ENCODE measurements at places on chromosomes 2 and 18.

- DNase-seq = no peak
These were observed 384.1 kb downstream of the ERBB4 start for GRCh38 chr2:212154477-212154878.

DNA sequence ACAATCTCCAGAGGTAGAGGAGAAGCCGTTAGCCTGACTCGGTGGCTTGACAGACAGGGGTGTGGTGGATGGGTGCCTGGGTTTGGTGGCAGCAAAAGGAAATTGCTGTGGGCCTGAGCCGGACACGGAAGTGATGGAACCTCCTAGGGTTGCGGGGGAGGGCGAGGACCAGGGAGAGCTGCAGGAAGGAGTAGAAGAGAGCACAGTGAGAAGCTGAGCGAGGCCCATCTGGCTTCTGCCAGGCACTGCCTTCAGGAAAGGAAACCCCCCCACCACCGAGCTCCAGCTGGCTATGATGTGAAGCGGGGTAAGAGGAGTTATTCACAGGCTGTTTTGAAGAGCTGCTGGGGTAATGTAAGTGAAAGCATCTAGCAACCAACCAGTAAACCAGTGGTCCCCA is 134.6 kb downstream of the TSN start:
- no peak for DNase-seq

GRCh38 chr2:98828793-98829371 is 98.0 kb upstream of the MGAT4A start:
- no peak for DNase-seq

GRCh38 chr2:181008407-181008806 is 28.0 kb downstream of the UBE2E3 start:
- DNase-seq = no peak

DNA sequence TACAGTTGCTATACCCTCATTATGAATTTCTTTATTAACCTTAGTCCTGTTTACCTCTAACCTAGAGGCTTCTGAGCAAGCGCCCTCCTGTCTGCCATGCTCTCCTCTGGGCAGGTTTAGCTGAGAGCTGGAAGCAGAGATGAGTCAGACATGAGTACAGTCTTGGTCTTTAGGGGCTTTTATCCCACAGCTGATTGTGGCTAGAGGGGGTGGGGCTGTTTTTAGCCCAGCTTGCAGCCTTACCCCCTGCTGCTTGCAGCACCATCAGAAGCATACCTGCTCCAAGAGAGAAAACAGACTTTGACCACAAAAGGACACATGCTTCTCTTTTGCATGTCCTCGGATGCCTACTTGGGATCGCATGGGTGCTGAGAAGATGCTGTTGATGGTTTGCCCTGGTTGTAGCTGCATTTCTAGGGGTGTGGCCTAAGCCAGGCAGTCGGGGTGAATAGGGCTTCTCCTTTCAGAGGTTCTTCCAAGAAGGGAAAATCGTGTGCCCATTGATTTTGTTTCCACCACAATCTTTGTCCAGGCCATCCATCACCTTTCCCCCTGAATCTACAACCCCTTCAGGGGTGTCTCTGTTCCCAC is 115.0 kb upstream of the LGALSL start:
- DNase-seq = no peak

DNA sequence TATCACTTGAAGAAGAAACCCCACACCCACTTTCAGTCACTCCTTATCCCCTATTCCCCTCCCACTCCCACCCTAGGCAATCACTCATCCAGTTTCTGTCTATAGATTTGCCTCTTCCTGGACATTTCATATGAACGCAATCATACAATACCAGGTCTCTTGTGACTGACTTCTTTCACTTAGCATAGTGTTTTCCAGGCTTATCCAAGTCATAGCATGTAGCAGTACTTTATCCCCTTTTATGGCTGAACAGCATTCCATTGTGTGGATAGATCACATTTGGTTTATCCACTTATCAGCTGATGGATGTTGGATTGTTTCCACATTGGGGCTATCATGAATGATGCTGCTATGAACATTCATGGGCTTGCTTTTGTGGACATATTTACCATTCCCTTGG is 6.6 kb downstream of the CFAP221 start:
- DNase-seq = no peak

DNA sequence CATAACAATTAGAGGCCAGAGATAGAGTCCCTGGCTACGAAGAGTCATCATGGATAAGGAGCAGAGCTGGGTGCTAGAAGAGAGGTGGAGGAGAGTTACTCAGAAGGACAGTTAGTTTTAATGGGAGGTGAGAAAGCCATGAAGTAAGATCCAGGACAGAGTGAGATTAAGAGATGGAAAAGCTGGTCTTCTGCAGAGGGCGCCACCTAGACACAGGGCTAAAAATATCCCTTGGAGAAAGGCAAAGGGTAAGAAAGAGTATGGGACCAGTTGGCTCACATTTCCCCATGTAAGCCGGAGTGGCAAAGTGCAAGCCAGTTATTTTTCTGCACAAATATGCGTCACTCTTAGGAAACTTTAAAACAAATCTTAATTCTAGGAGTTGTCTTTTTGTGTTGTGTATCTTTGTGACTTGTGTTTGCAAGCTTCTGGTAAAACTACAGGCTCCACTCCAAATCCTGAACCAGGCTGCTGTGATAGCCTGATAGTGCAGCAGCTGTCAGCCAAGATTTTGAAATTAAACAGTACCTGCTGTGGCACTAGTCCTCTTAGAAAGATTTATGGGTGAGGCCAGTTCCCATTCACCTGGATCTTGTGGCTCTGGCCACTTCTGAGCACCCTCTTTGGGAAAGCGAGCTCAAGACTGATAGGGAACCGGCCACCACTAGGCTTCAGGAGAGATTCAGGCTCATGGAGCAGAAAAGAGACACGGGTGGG is 204.2 kb downstream of the TPGS2 start:
- DNase-seq = no peak

- DNase-seq = no peak
These were observed 518.6 kb upstream of the MYT1L start for GRCh38 chr2:2849464-2850217.

- DNase-seq = no peak
These were observed 347.5 kb upstream of the CELF4 start for GRCh38 chr18:37913051-37913450.

DNA sequence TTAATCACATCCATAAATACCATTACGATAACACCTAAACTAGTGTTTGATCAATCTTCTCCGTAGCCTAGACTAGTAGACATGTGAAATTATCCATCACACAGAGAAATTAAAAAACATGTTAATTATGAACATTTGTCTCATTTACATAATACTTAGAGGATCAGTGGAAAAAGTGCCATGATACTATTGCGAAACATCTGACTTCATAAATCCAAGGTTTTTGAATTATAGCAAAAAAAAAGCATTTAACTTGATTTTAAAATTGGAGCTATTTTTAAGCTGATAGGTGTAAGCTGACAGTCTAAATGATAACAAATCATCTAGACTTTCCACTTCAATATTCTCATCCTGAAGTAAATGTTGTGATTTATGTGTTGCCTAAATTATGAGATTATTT is 51.6 kb downstream of the CBLN2 start:
- no peak for DNase-seq

DNA sequence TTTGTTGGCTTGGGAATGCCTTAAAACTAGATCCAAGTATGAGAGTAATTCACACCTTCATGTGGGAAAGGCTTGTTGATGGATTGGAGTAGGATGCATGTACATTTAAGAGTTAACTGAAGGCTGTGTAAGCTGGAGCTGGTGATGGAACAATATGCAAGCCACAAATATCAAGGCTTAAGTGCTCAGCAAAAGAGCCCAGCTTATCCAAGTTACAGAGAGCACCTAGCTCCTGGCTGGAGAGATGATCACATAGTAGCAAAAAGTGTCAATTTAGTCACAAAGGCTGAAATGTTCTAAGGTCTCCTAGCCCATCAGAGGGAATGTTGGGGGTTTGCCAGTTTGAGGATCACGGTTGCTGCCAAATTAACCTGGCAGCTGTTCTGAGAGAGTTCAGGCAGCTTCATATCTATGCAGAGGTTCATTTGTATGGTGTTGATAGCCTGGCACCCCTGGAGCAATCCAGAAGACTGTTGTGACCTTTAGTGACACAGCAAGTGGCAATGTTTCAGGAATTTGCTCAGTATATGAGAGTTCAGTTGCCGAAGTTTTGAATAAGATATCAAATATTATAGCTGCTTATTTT is 228.2 kb downstream of the DOK6 start:
- no peak for DNase-seq

DNA sequence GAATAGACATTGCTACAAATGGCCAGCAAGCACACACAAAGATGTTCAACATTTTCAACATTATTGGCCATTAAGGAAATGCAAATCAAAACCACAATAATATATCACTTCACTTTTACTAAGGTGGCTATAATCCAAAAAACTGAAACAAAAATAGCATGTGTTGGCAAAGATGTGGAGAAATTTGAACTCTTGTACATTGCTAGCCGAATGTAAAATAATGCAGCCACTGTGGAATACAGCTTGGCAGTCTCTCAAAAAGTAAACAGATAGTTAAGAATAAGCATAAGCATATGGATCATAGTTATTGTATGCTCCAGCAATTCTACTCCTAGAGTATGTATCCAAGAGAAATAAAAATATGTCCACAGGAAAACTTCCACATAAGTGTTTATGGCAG is 192.5 kb downstream of the EN1 start:
- peak; percentile 68 for DNase-seq

- DNase-seq = peak; percentile 57
These were observed 58.7 kb upstream of the PEX13 start for GRCh38 chr2:60958800-60959199.

GRCh38 chr18:46412916-46413315 is 244.1 kb downstream of the LOXHD1 start:
- DNase-seq = no peak

DNA sequence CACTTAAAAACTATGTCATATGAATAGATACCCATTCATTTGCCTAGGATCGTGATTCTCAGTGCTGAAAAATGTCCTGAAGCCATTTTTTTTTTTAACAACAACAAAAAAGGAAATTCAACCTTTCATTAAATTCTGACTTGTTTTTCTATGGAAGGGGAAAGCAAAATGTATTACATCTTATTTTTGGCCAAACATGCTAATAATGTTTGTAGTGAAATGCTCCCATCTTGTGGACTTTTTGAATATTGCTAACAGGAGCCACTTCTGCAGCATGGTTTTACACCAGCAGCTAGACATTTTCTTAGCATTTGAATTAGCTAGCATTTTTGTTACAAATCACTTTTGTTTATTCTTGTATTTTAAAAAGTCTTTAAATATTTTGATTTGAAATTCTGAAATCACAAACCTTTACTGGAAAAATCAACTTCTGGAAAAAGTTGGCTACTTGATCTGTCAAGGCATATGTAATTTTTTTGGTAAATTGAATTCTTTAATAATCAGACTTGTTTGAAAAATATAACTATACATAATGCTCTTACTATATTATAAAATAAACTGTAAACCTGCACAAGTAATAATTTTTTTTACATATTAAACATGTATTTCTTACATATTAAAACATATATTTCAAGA is 75.8 kb downstream of the KIDINS220 start:
- DNase-seq = peak; percentile 66

- peak; percentile 38 for DNase-seq
These were observed 88.7 kb downstream of the ADD2 start for GRCh38 chr2:70679259-70679658.

- no peak for DNase-seq
These were observed 1.3 kb upstream of the LMAN1 start for GRCh38 chr18:59360381-59360780.

DNA sequence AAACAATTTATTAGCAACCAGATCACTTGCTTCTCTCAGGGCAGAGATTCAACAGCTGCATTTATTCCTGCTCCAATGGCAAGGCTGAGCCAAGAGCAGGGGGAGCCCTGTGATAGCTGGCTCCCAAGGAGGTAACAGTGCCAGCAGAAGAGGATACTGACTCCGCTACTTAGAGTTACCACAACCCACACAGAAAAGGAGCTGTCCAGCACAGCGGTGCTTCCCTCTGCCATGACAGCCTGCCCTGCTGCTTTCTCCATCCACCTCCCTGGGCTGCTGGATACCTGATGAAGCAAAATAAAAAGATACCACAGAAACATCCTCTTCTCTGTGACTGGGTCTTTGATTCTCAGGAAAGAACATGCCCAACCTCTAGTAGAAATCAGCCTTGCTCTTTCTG is 467.2 kb downstream of the LRRTM4 start:
- no peak for DNase-seq

- DNase-seq = no peak
These were observed 40.0 kb upstream of the INPP4A start for GRCh38 chr2:98404556-98405250.

DNA sequence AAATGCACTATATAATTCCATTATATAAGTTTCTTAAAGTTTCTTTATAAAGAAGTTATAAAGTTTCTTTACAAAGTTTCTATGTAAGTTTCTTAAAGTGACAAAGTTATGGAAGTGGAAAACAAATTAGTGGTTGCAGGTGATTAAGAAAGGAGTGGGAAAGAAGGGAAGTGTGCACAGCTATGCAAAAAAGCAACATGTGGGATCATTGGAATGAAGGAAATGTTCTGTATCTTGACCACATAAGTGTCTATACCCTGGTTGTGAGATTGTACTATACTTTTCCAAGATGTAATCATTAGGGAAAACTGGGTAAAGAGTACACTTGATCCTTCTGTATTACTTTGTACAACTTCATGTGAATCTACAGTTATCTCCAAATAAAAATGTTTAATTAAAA is 1541.1 kb downstream of the LRP1B start:
- no peak for DNase-seq

DNA sequence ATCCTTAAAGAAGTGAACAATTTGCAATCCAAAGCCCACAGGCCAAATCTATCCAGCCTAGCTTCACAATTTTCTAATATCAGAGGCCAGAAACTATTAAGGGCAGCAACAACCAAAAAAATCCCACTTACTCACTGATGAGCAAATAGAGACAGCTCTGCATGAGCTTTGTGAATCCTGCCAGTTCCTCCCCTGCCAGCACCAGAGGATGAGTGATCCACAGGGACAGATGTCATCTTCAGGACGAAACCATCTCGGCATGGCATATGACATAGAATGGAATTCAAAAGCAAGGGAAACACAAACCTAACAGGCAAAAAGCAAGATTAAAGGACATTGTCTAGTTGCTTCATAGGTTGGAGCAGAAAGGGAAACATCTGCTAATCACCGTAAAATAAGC is 2.2 kb upstream of the DSC2 start:
- no peak for DNase-seq

- peak; percentile 8 for DNase-seq
These were observed 97.1 kb upstream of the LTBP1 start for GRCh38 chr2:32849456-32850194.

DNA sequence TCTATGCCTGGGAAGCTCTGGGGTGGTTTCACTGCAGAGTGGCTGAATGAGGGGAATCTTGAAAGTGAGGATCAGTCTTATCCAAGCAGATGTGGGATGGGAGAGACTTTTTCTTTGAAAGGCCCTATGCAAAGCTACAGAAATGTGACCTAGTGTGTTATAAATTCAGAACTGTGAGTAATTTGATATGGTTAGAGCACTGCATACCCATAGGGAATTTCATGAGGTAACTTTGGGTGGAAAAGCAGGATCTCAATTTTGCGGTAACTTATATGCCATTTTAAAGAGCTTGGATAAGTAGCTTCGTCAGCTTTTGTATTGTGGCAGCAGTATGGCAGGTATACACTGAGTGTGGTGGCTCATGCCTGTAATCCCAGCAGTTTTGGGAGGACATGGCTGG is 40.9 kb downstream of the GULP1 start:
- DNase-seq = no peak

GRCh38 chr18:3966246-3966641 is 488.9 kb downstream of the DLGAP1 start:
- no peak for DNase-seq
